ENCODE measurements at places on chromosomes 3 and 15. TPM values are rescaled to one million over a fixed set of nuclear protein-coding genes. Genes with fewer than 3 reads are reported as not detected.

PPARG gene
- 28.6 TPM for polyA plus RNA-seq

NEDD4 gene
- 8.7 TPM for polyA plus RNA-seq

APBA2 gene
- polyA plus RNA-seq, result 1.9 TPM

GOLGA8T gene
- polyA plus RNA-seq, result not detected

COL8A1 gene
- polyA plus RNA-seq, result 8.0 TPM

ALDH1L1 gene
- polyA plus RNA-seq, result 45.1 TPM

TNK2 gene
- 2.4 TPM for polyA plus RNA-seq

FOXL2NB gene
- 39.3 TPM for polyA plus RNA-seq

MME gene
- polyA plus RNA-seq, result 2.5 TPM

GRCh38 chr3:28349469-28350000 is 911 bp upstream of the AZI2 start:
- no peak for DNase-seq

DNA sequence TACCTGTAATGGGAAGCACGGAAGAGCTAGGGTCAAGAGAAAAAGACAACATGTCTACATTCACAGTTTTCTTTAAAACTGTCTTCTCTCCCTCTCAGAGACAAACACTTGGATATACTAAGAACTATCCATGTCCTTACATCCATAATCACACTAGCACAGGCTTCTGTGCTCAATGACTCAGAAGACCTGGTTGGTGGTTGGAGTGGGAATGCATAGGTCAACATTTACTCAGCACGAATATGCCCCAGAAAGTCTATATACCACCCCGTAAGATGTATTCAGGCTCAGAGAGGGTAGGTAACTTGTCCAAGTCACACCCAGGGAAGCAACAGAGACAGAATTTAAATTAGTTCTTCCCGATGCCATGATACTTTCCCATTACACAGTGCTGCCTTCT is 891.1 kb downstream of the TUSC7 start:
- no peak for DNase-seq

- DNase-seq, result no peak
These were observed 63.0 kb downstream of the SFMBT1 start for GRCh38 chr3:52982839-52983238.

GRCh38 chr3:41259449-41260062 is 60.3 kb downstream of the CTNNB1 start:
- no peak for DNase-seq

GRCh38 chr3:89227218-89227617 is 119.8 kb downstream of the EPHA3 start:
- no peak for DNase-seq

DNA sequence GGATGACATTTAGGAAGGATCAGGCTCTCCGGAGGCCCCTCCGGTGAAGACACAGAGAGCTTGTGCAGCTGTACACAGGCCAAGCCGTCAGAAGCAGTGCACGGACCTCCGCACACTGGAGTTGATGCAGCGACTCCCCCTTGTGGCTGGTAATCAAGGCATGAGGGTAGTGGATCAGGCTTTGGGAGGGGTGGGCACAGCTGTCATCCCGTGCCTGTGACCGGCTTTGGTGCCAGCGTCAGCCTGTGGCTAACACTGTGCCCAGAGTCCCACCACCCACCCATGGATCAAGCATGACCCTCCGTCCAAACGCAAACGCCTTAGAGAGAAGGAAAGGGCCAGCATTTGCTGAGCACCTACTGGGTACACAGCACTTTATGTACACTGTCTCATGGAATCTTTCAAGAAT is 8.2 kb upstream of the GRIP2 start:
- DNase-seq, result peak; percentile 86

DNA sequence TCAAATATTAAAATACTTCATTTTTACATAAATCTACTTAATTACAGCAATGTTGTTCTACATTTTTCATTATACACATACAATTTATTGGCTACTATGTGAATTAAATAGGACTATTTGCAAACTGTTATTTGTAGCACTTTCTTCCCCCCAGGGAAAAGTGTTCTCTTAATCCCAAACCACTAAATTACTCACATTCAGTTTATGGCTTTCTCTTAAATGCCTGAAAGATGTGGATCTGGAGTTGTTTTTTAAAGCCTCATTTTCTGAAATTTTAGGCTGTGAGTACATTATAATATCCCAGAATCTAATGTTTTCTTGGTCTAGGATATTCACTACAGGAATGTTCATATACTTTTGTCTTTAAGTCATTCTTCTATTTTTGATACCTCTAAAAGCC is 32.7 kb downstream of the PRTG start:
- DNase-seq, result no peak

DNA sequence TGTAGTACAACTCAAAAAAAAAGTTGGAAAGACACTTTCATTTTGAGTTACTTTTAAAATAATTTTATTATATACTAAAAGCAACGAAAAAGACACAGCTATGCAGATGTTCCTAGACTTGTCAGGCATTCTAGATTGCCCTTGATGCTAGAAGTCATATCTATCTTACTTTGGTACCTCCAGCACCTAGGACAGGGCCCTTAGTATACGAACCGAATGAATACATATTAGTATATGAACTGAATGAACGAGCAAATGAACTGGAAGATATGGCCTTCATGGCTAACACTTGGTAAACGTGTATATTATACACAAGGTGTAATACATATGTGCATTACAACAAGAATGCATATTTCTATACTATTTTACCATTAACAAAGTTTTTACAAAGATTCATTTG is 24.1 kb downstream of the ATP13A5 start:
- DNase-seq, result no peak

DNA sequence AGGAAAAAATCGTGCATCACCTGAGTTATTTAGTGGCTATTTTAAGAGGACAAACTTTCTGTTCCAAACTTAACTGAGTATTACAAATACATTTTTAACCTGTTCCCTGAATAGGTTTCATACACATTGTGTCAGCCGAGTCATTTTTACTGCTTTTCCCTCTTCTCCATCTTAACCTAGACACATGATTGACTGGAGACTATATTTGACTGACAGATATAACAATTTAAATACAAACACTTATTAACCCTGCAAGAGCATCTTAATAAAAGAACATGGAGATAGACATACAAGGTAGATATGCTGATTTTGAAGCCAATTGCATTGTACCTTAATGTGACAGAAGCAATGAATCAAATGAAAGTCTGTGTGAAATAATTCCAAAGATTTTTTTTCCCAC is 810.5 kb upstream of the ARPP21 start:
- no peak for DNase-seq

- no peak for DNase-seq
These were observed 2.2 kb upstream of the BNIP2 start for GRCh38 chr15:59691194-59691805.

DNA sequence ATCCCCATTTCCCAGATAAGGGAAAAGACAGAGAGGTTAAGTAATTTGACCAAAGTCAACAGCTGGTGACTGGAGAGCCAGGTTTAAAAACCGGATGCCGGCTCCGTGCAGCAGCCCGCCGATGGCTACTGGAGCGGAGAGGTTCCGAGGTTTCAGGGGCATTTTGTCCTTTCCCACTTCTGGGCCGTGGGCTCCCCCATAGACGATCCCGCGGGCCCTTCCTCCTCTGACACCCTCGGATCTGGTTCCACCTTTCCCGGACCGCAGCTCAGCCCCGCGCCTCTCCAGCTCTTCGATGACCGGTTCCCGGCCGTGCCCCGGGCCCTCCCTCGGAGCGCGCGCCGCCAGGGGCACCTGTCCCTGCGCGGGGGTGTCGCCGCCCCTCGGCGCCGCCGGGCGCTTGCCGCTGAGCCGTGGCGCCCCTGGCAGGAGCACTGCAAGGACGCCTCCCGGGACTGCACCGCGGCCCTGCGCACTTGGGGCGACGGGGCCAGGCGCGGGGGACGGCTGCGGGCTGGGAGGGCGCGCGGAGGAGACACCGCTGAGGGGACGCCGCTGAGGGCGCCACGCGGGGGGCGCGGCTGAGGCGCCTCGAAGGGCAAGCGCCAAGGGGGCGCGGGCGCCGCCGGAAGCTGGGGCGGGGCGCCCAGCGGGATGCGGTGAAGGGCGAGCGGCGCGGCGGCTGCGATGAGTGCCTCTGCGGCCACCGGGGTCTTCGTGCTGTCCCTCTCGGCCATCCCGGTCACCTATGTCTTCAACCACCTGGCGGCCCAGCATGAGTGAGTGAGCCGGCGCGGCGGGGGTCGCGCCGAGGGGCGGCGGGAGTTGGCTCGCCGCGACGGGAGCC is at the start of gene TM6SF1:
Gene TM6SF1 (plus strand): TSS at position 652 of the 847 bp plus-strand sequence. CDS start 36 bp downstream, at position 688.
- DNase-seq, result no peak

GRCh38 chr15:83943849-83944404 is 290.0 kb downstream of the ADAMTSL3 start:
- DNase-seq, result no peak

- no peak for DNase-seq
These were observed 74.4 kb upstream of the CHRNB4 start for GRCh38 chr15:78715434-78715833.

- DNase-seq, result no peak
These were observed 250.1 kb upstream of the HES1 start for GRCh38 chr3:193885832-193886231.
